SIG-M5 (cell line): ENCODE measurements at places on chromosomes 16 and 17.

GRCh38 chr16:74252329-74252728 is 44.3 kb upstream of the PSMD7 start:
- no peak for DNase-seq

GRCh38 chr17:15340966-15341365 is 431 bp downstream of the TEKT3 start:
- no peak for DNase-seq

DNA sequence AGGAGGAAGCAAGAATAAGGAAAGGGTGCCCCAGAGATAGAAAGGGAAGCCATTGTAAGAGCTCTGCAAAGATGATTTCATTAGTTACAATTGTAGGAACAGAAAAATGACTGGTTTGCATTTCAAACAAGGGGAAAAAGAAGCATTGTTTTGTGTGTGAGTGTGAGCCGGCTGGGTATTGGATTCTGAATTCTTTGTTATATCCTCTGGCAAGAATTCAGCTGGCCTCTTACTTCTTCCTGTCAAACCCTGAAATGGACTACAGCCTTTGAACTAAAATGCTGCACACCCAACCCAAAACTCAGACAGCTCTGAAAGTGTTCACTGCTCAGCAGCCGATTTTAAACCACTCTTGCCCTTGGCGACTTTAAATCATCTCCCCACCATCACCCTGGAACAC is 461.3 kb downstream of the PMP22 start:
- DNase-seq, result no peak

- DNase-seq, result no peak
Observed at GRCh38 chr16:81634380-81635062, 144.6 kb upstream of the PLCG2 start.

GRCh38 chr16:75087375-75087979 is 29.1 kb downstream of the LDHD start:
- DNase-seq, result no peak

GRCh38 chr17:2054512-2055291 is at the start of gene HIC1:
Gene HIC1 (plus strand): TSS chr17:2055103. CDS start chr17:2056691, 1,588 bp downstream.
- no peak for DNase-seq

DNA sequence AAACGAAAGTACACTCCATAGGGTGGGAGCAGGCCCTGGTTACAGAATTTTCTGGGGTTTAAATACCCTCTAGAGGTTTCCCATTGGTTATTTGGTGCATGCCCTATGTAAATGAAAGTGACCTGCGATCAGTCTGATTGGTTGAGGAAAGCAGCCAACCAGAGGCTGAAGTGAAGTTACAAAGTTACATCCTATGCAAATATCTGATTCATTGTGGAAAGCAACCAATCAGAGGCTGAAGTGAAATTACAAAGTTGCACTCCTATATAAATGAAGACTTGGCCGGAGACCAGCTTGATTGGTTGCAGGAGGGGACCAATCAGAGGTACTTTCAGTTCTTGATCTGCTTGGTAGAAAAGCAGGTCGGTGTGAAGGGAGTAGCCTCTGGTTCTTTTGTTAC is 24.4 kb downstream of the NAA60 start:
- no peak for DNase-seq

- DNase-seq, result no peak
Observed at GRCh38 chr17:66975614-66976378, 11.3 kb downstream of the CACNG4 start.

DNA sequence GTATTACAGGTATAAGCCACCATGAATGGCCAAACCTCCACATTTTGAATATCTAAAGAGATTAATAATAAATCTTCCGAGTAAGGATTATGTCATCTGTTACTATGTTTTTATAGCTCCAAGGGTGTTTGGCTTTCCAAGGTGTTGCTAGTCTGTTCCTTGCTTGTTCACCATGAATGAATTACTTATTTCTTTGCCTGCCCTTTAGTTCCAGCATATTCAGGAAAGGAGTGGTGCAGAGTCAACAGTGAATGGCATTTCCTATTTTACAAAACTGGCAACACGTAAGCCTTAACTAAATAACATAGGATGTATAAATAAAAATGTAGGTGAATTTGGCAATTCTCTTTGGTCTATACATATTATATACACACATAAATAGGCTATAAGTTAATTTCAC is 70.3 kb downstream of the MYO1D start:
- DNase-seq, result no peak

GRCh38 chr17:75826561-75827307 is 17.5 kb downstream of the UNC13D start:
- no peak for DNase-seq

- no peak for DNase-seq
Observed at GRCh38 chr16:55498101-55498500, 10.8 kb upstream of the LPCAT2 start.

GRCh38 chr16:68400083-68400923 is 48.0 kb downstream of the SMPD3 start:
- DNase-seq, result no peak

GRCh38 chr16:67198238-67198734 is 645 bp upstream of the ELMO3 start:
- DNase-seq, result no peak

DNA sequence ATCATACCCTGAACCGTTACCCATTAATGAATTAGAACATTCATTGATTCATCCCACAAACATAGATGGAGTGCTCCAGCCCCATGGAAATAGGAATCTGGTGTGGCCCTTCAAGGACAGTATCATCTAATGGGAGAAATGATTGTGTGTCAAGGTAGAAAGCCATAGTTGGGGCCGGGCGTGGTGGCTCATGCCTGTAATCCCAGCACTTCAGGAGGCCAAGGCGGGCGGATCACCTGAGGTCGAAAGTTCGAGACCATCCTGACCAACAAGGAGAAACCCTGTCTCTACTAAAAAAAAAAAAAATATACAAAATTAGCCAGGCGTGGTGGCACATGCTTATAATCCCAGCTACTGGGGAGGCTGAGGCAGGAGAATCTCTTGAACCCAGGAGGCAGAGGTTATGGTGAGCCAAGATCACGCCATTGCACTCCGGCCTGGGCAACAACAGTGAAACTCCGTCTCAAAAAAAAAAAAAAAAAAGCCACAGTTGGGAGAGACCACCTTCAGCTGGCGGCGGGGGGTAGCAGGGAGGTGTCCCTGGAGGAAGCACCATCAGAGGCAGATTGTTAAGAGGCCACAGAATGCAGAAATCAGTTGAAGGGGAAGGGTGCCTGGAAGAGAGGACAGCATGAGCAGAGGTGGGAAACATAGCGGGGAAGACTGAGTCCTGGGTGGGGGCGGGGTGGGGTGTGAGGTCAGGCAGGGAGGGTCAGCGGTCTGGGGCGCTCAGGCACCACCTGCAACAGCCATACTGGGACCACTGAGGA is 60.0 kb downstream of the USP22 start:
- DNase-seq, result no peak

DNA sequence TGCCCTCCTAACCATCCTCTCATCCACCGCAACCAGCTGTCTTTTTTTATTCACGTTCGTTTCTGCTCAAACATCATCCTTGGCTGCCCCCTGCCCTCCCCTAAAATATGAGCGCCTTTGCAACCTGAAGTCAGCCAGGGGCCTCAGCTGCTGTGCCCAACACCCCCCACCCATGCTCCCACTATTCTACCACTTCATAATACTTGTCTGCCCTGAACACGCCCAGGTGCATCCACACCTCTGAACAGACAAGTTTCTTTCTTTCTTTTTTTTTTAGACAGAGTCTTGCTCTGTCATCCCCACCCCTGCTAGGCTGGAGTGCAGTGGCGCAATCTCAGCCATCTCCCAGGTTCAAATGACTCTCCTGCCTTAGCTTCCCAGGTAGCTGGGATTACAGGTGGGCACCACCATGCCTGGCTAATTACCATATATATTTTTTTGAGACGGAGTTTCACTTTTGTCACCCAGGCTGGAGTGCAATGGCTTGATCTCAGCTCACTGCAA is 26.9 kb downstream of the CEP295NL start:
- no peak for DNase-seq

GRCh38 chr17:42782166-42783061 is 2.0 kb downstream of the WNK4 start:
- DNase-seq, result no peak

DNA sequence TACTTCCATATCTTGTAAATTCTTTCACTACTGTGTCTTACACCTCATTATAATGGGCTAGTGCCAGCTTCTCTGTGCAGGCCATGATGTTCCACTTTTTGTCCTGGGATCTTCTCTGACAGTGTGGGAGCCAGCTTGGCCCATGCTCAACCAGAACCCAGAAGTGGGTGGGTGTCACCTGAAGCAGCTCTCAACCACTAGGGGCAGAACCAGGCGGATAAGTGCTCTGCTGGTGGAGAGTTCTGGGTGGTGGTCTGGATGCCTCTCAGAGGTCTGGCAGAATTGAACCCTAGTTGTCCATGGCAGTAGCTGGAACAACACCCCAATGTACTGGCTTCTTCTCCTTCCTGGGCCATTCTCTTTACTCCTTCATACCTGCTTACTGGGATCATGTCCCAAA is 254.1 kb upstream of the N4BP1 start:
- DNase-seq, result no peak

GRCh38 chr16:74760007-74760767 is 14.4 kb downstream of the FA2H start:
- DNase-seq, result no peak

GRCh38 chr17:31155208-31155810 is 60.5 kb downstream of the NF1 start:
- no peak for DNase-seq

DNA sequence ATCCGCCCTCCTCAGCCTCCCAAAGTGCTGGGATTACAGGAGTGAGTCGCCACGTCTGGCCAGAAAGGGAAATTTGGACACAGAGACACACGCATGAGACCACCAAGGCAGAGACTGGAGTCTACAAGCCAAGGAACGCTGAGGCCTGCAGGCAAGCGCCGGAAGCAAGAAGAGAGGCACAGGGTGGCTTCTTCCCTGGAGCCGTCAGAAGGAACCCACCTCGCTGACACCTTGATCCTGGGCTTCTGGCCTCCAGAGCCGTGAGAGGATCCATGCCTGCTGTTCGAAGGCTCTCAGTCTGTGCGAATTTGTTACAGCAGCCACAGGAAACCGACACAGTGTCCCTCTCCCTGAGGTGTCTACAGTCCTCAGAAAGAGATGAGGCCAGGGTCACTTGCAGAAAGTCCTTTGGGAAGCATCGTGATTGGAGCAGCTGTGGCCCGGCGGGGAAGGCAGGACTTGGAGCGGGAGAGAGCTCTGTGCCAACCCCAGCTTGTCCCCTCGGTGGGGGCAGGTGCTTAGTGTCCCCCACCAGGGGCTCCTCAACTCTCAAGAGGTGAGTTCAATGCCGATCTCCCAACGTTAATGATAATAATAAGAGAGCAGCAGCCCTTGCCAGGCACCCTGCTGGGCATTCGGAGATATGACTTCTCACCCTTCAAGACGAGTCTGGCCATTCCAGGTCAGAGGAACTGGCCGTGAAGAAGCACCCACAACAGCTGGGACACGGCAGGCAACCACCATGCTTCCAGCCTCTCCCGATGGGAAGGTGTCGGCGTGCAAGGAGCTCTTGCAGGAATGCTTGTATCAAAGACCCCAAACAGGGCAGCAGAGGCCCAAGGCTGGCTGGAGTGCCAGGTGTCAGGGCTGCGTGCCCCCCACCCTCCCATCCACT is 68.4 kb upstream of the TNRC6C start:
- no peak for DNase-seq

GRCh38 chr16:19499006-19499405 is 22.9 kb downstream of the GDE1 start:
- no peak for DNase-seq

DNA sequence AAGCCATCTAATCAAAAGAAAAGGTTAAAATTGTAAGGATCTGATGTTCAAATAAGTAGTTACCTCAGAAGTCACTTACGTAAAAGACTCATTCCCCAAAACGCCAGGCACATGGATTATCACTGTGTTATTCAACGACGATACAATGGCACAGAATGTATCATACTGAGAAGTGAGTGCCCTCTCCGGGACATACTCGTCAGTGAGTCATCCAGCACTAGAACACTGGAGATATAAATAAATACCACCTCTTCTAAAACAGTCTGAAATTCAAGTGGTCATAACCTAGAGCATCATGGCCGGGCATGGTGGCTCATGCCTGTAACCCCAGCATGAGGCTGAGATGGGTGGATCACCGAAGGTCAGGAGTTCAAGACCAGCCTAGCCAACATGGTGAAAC is 24.9 kb downstream of the USP31 start:
- DNase-seq, result no peak

DNA sequence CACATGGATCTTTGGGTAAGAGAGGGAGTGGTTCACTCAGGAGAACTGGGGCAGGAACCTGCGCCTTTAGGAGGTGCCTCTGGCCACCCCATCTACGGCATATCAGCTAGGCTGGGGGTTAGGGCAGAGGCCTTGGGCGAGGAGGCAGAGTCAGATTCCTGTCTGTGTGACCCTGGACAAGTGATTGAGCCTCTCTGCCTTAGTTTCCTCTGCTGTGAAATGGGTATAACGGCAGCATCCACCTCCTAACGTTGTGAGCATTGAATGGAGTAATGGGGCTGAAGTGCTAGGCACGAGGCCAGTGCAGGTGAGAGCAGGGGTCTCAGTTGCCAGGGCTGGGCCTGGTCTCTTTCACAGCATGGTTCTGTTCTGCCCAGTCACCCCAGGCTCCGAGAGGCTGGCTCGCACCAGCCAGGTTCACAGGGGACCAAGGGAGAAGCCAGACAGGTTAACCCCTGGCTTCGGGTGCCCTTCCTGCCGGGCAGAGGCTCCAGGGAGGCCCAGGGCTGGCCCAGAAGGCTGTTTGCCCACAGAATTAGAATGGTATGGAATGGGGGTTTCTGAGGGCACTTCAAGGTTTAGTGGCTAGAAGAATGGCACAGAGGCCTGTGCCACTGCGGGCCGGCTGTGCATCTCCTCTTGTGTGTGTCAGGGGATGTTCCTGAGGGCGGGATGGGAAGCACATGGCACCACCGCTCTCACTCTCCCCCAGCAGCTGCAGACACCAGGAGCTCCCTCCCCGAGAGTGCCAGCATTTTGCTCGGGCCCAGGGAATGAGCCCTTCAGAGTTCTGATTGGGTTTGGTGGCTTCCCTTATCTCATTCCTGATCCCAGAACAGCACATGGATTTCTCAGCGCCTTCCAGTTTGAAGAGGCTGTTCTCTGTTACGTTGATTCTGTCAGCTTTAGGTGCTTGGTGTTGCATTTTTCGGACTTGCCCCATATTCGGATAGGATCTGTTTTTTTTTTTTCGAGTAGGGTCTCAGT is 23.8 kb downstream of the UNC13D start:
- no peak for DNase-seq

- no peak for DNase-seq
Observed at GRCh38 chr17:4446326-4447071, 12.8 kb downstream of the SPNS3 start.

GRCh38 chr17:40355804-40356758 is 8.5 kb downstream of the GJD3 start:
- no peak for DNase-seq

DNA sequence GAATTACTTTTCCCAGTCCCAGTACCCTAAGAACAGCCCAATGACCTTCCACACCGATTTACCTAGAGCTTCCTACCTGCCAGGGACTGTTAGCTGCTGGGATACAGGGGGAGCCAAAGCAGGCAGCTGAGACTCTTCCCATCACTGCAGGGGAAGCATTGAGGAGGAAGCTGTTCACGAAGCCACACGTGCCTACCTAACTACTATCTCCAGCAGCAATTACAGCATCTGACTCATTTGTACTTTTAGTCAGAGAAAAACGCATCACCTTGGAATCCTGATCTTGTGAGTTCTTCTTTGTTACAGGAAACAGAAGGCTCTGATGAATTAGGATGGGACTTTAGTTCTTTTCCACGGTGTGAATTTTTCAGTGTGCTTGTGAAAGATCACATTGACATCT is 113.7 kb upstream of the DHX40 start:
- DNase-seq, result no peak

GRCh38 chr16:11165349-11165748 is 90.7 kb downstream of the SOCS1 start:
- DNase-seq, result no peak

- DNase-seq, result no peak
Observed at GRCh38 chr17:58279736-58280479, 827 bp downstream of the MPO start.
